ENCODE measurements at places on chromosomes 1 and 21.

DNA sequence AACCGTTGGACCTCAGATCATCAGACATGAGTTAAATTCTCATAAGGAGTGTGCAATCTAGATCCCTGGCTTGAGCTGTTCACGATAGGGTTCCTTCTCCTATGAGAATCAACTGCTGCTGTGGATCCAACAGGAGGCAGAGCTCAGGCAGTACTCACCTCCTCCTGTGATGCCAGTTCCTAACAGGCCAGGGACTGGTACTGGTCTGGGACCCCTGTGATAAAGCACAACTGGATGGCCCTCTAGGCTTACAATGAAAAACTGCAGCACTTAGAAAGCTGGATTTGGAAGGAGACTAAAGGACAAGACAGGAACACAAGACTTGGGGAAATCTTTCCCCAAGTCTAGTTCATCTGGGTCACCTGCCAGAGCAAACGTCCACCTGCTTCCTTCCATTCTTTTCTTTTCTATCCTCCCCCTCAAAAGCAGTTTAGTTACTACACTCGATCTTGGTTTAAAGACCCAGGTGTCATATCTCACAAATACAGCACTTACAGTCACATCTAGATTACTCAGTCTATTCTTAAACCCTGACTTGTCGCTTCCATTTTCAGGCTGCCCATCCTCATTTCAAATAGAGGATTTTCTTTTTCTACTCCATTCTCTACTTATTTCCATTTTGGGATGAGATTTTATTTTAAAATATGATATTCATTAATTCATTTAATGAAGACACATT, 59.8 kb downstream of the PTPN14 start:
- DNase-seq, result no peak

- no peak for DNase-seq
These were observed 89.5 kb upstream of the PGBD5 start for GRCh38 chr1:230515451-230516145.

- no peak for DNase-seq
These were observed 35.5 kb downstream of the SDCCAG8 start for GRCh38 chr1:243291292-243291691.

- no peak for DNase-seq
These were observed 30.0 kb upstream of the FGGY start for GRCh38 chr1:59266927-59267293.

GRCh38 chr1:8598060-8598724, 219.2 kb downstream of the RERE start:
- no peak for DNase-seq

- no peak for DNase-seq
These were observed 203.8 kb downstream of the LMX1A start for GRCh38 chr1:165152727-165153126.

DNA sequence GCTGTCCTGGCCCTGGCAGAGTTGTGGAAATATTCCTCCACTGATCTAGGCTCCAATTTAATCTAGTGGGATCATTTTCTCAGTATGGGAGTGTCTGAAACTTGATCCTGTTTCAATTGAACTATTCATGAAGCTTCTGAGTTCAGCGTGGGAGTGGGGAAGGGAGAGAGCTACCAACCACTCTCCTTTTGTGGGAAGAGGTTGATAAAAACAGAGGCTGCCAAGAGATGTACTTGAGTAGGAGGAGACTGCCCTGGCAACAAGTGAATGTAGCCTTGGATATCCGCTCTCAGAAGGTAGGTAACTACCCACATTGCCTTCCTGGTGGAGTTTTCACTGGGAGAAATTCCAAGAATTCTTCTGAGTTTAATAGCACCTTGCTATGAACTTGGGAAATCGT, at the start of gene CTXND2:
Gene CTXND2, plus strand, starts transcription at position 119 of the 400 bp plus-strand sequence. CDS start 25,179 bp downstream, outside the sequence.
- no peak for DNase-seq

DNA sequence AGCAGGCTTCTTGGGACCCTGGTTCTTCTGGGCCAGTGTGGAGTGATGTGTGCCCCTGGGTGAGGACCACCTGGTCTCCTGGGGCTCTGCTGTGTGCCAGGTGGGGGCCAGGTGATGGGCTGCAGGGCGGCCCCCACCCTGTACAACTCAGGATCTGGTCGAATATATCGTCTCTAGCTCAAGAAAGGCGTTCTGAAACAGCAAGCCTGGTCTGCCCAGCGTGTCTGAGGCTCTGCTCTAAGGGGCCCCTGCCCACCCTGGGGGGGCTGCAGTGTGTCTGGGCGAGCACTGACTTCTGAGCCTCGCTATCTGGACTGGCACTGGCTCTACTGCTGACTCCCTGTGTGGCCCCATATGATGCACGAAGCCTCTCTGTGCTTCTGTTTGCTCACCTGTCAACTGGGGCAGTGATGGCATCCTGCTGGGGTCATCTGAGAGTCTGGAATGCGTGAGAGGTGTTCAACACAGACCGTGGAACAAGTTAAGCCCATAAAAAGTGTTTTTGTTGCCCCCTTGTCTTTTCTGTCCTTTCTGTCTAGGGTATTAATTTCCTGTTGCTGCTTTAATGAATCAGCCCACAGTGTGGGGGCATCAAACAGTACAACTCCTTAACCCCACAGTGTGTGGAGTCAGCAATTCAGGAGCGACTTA, 56.0 kb upstream of the TRAPPC10 start:
- no peak for DNase-seq

DNA sequence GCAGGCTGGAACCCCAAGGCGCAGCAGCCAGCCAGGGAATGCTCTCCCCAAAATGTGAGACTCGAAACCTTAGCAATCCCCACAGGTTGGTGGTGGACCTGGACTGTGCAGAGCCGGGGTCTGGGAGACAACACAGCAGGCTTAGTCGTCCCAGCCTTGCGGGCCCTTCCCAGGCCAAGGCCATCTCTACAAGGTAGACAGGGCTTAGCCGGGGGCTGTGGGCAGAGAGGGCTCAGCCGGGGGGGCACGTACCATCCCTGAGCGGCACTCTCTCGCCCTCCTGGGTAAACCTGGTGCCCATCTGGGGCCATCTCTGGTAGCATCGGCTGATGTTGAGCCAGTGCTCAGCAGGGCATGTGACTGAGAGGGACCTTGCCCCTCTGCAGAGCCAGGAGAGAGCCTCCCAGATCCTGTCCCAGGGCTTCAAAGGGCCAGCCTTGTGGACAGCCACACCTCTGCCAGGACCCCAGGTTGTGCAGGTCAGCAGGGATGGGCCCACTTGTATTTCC, 2.2 kb upstream of the ACTRT2 start:
- no peak for DNase-seq

DNA sequence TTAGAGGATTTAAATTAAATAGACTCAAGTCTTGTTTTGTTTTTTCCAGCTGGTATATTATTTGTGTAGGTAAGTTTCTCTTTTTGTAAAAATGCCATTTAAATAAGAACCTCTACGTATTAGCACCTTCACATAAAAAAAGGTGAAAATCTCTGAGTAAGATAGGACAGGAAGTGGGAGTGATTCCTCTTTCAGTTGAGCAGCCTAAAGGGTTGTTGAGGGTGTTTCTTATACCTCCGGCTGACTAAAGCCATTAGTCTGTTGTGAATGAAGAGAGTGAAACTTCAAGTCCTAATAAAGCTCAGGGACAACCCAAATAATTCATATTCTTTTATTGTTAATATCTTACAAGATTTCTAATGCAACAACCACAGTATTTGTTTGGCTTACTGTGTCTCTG, 188.7 kb downstream of the CHRM3 start:
- DNase-seq, result no peak

GRCh38 chr1:7479571-7479970, 291.5 kb upstream of the VAMP3 start:
- DNase-seq, result no peak

- no peak for DNase-seq
These were observed 856 bp downstream of the FDPS start for GRCh38 chr1:155309423-155310021.

GRCh38 chr1:17356387-17357026, 15.5 kb upstream of the PADI6 start:
- DNase-seq, result peak; percentile 6

DNA sequence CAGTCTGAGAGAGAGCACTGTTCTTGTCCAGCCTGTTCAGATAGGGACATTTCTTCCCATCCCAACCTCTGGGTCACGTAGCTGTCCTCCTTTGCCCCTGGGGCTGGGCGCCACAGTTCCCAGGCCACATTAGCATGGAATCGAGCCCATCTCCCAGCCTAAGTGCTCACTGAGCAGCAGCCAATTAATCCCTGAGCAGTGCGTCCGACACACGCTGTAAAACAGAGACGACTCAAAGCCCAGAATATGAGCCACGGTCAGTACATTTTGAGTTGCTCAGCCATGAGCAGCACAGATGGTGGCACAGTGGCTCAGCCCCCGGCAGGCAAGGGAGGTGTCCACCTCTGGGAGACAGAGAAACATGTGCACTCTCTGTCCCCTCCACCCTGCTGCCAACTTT, 267.4 kb downstream of the NPHP4 start:
- DNase-seq, result no peak

DNA sequence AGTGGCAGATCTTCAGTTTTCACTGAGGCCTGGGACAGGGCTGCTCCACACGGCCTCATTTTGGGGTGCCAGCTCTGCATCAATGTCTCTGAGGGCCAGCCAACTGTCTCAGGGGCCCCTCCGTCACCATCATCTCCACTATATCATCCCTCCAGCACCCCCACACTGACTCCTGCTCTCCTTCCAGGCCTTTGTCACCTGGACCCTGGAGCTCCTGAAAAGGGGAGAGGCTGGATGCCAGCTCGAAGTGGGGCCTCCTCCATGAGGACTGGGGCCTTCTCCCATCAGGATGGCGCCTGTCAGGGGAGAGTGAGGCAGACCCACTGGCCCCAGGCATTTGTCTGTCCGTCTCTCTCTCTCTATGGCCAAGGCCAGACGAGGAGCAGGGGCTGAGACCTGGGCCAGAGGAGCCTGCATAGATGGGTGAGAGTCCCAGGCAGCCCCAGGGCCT, 44.7 kb upstream of the LRP8 start:
- no peak for DNase-seq

DNA sequence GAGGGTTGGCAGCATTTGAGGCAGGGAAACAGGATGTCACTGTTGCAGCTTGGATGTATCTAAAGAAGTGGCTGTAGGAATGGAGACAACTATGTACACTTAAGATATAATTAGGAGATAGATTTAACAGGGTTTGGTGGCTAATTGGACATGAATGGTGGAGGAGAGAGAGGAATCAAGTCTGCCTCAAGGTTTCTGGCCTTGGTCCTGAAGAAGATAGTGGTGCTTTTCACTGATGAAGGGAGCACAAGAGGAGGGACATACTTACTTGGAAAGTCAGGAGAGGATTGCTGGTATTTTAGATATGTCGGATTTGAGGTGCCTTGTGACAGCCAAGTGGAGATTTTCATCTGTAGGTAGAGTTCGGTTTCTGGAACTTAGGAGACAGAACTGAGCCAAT, 123.9 kb downstream of the ST6GALNAC3 start:
- no peak for DNase-seq

DNA sequence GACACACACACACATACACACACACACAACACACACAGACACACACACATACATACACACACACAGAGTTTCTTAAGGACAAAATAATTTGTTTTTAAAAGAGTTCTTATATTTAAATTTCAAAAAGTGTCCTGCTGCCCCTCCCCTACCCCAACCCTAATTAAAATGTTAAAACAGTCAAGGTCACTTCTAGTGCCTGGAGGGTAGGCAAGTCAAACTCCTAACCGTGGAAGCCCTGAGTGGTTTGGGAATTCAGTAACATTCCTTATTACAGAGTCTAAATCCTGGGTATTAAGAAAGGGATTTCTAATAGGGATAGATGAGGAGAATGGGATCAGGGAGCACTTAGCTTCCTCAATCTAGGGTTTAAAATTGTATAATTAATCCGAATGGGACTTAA, 403.6 kb upstream of the NFIA start:
- no peak for DNase-seq

DNA sequence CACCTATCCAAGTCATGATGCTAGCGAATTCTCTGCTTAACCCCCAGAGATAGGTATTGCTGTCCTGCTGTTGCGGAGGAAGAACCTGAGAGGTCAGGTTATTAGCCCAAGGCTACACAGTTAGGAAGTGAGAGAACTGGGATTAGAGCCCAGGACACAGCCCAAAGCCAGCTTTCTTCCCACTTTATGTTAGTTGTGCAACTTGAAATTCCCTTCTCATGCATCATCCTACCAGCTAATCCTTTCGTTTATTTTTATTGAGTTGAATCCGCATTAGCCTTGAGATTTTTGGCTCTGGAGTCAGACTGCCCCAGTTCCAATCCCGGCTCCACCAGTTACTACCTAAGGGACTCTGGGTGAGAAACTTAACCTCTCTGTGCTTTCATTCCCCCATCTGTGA, 65.4 kb downstream of the PLEKHA6 start:
- no peak for DNase-seq

DNA sequence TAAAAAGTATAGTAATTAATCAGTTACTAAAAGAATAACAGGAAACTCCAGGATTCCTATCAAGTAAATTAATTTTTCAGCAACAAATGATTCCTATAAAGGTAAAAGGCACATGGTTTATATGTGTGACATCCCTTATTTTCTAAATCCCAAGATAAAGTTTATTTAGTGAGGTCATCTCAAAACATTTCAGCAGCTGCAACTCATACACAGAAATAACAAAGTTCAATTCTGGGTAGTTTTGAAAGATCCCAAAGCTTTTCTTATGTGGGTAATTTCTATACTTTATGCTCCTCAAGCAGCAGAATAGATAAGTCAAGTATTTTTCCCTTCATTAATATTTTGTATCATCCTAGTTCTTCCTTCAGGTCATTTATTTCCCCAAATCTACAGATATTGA, 117.7 kb downstream of the EIF4G3 start:
- DNase-seq, result no peak

DNA sequence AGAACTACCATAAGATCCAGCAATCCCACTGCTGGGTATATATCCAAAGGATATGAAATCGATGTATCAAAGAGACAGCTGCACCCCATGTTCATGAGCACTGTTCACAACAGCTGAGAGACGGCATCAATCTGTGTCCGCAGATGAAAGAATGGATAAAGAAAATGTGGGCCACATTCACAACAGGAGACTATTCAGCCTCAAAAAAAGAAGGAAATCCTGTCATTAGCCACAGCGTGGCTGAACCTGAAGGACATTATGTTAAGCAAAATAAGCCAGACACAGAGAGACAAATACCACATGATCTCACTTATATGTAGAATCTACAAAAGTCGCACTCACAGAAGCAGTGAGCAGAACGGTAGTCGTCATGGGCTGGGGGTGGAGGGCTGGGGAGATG, 99.2 kb upstream of the IFFO2 start:
- no peak for DNase-seq

- no peak for DNase-seq
These were observed 4.6 kb downstream of the SMIM1 start for GRCh38 chr1:3777078-3777547.

DNA sequence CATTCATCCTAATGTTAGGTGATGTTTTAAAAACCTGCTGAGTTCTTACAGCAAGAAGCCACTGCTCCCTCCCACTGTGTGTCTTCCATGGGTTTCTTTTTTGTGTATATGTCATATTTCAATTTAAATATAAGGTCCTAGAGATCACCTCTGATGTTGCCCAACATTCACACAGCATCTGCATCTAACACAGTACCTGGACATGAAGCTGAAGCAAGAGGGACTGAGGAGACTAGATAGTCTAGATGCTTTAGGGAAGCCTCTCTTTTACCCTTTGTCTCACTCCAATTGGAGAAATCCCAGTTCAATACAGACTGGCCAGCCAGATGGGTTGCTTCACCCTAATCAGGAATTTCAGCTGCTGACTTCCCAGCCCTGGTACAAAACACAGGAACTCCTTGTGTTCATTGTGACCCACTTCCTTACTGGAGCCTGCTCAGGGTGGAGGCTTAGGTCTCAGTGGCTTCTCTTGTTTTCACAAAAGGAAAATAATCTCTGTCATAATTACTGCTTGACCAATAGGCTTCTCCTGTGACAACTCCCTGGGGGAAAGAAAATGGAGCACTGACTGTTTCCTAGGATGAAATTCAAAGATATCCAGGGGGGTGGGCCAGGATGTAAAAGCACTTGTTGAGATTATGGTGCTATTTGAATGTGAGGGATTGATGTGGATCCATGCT, 17.3 kb downstream of the BTG2 start:
- DNase-seq, result no peak
